MCF 10A (cell line): ENCODE measurements at places on chromosomes 3 and 15. TPM values are rescaled to one million over a fixed set of nuclear protein-coding genes. Genes with fewer than 3 reads are reported as not detected.

RPP25 gene
- 0.17 TPM in 1 of 2 replicates, not detected in the other for total RNA-seq

MAGEL2 gene
- not detected in 2 replicates for total RNA-seq

KLHL6 gene
- total RNA-seq, result not detected in 2 replicates

PROK2 gene
- total RNA-seq, result not detected in 2 replicates

MAP2K1 gene
- 108 and 115 TPM in 2 replicates for total RNA-seq

TP63 gene
- 26.5 and 41.9 TPM in 2 replicates for total RNA-seq

PLCH1 gene
- 0.10 and 0.12 TPM in 2 replicates for total RNA-seq

IGSF11 gene
- total RNA-seq, result not detected in 2 replicates

ZNF662 gene
- total RNA-seq, result not detected in 2 replicates

ZMYND10 gene
- 0.68 and 1.0 TPM in 2 replicates for total RNA-seq

LIPH gene
- total RNA-seq, result 0.07 and 0.32 TPM in 2 replicates

CALML4 gene
- total RNA-seq, result 2.3 and 3.3 TPM in 2 replicates

GCSAM gene
- 0.29 and 0.63 TPM in 2 replicates for total RNA-seq

NTRK3 gene
- total RNA-seq, result not detected in 2 replicates

NCEH1 gene
- total RNA-seq, result 27.8 and 28.8 TPM in 2 replicates

SNX22 gene
- total RNA-seq, result 0.16 and 0.25 TPM in 2 replicates

ROPN1 gene
- not detected in 2 replicates for total RNA-seq
